ENCODE measurements at places on chromosomes 5 and 9.

DNA sequence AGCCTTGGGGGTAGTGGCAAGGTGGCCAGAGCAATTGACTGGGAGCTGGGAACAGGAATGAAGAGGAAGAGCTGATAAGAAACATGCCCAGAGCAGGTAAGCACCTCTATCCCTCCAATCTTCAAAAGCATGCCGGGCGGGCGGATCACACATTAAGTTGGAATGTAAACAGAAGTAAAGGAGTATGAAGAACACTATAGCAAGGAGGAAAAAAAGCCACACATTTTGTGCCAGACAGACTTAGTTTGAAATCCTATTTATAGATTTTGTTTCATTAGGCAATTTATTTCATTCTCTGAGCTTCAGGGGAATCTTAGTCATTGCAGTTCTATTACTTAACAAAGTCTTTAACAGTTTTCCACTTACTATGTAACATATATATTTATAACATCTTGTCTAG, 173.9 kb upstream of the TNC start:
- no peak for DNase-seq

GRCh38 chr5:158340608-158341007, 481.7 kb upstream of the CLINT1 start:
- DNase-seq, result no peak

DNA sequence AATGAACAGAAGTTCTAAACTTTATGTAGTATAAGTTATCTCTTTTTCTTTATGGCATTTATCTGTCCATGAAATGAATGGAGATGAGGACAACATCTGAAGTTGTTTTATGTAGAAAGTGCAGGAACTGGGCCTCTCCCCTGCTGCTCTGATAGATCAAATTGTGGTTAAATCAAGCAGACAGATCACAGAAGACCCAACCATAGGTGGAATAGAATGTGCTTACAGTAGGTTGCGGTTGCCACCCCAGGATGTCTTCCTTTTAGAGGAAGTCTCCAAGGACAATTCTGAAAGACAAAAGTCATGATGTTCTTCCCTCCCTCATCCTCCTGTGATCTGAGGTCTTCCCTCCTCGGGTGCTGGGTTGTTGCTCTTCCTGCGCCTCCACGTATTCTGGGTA, 12.9 kb downstream of the RASGRF2 start:
- no peak for DNase-seq

DNA sequence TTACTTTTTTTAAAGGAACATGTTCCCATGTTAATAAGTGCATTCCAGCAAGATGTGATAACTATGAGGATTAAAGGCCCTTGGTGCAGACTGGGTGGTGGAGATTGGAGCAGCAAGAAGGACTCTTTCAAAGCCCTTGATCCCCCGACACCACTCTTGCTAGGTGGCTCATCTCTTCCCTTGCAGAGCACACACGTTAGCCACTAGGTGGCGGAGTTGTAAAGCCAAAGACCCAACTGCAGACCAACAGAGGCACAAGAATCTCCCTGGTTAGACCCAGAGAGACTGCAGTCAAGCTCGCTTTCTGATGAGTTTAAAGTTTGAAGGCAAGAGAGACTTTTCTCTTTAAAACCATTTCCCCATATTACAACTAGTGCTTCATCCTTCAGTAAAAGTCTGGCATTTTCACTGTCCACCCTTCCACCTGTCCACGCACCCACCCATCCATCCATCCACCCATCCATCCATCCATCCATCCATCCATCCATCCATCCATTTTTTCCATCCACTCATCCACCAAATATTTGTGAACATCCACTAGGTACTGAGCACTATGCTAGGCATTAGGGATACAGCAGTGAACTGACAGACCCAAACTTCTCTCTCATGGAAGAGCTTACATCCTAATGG, 226.9 kb downstream of the MSX2 start:
- DNase-seq, result peak; percentile 34

GRCh38 chr9:90985631-90986030, 184.0 kb downstream of the SYK start:
- no peak for DNase-seq
